ENCODE measurements at places on chromosomes 3 and 15.

GRCh38 chr3:162729686-162730085, 1233.1 kb downstream of the OTOL1 start:
- DNase-seq = no peak

DNA sequence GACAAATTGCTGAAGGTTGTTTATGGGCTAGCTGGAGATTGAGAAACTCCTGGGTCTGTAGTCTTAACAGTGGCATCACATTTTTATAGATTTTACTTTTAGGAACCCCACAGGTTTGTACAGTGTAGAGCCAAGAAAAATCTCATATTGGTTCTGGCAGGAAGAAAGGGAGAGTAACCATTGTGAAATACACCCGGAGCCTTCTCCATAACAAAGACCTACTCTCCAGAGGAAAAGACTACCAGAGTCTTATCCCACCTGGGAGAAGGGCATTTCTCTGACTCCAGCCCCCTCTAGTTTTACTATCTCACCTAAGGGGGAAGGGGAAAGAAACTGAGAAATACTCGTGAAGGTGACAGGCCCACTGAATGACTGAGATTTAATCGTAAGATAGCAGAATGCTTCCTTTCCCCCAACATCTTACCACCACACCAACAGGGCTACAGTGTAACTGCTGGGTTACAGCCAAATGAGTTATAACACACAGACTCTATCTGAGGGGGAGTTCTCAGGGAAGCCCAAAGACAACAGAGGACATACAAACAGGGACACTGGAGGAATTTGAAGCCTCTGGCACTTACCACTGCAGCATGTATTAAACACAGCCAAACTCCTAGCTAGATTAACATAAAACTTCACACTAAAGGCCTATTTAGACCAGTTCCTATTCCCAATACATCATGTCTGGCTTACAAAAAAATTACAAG, 56.1 kb downstream of the SYN2 start:
- DNase-seq = no peak

GRCh38 chr3:27905625-27906024, 183.5 kb upstream of the EOMES start:
- DNase-seq = no peak

DNA sequence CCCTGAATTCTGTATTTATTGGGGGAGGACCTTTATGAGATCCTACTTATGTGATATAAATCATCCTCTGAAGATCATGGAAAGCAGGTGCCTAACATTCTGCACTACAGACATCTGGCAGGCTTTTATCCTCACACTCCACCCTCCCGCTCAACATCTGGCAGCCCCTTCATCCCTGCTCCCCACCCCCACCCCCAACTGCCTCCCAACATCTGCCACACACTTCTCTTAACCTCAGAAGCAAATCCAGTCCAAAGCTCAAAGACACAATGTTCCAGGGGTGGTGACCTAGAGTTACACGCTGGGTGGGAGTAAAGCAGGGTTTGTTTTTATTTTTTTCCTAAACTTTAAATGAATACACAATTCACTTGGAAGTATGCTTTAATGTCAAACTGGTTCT, 184.5 kb upstream of the ATP11B start:
- DNase-seq = no peak

- DNase-seq = no peak
These were observed 30.0 kb upstream of the GMNC start for GRCh38 chr3:190892395-190892902.

- DNase-seq = no peak
These were observed 244.0 kb upstream of the TBC1D5 start for GRCh38 chr3:17986348-17986816.

DNA sequence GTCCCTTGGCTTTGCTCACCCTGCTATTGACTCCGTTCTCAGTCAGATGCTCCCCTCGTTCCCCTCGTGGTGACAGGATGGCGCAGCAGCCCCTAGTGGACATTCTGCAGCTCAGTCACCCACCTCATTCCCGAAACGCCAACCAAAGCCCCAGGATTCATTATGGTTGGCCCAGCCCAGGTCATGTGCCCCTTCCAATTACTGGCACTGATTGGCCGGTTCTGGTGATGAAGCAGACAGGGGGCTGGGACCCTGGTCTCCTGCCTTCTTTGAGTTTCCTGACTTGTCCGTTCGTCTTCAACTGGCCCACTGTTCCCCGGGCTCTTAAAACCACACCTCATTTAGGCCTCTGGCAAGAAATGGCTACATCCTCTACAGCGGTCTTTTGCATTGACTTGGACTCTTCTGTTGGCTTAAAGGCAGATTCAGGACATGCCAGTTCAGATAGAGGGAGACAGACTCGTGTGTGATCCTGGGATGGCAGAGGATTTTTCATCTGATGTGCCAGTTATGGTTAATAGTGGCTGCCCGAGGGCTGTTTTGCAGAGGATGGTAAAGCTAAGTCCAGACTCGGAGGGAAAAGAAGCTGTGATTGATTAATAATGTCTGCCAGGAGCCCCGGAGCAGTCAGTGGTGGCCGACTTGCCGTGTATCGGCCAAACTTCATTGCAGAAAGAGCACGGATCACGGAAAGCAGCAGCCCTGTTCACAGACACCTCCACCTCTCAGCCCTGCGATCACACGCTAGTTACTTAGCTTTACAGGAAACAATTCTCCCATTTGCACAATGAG, 37.8 kb downstream of the LSM3 start:
- DNase-seq = peak; percentile 90

DNA sequence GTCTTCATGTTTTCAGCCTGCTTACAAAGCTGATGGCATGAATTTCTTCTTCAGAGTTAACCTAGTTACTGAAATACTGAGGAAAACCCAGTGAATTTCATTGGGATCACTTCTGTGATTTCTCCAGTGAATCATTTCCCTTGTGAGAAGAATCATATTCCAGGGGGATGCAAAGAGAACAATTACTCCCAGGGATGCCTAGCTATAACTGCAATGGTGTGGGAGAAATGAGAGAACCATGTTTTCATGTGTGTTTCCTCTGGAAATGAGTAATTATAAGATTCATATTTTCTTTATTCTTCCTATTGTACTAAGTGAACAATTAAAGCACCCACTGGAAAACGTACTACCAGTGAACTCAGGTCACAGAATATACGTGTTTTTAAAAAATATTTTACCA, 485.4 kb downstream of the GRM7 start:
- no peak for DNase-seq

DNA sequence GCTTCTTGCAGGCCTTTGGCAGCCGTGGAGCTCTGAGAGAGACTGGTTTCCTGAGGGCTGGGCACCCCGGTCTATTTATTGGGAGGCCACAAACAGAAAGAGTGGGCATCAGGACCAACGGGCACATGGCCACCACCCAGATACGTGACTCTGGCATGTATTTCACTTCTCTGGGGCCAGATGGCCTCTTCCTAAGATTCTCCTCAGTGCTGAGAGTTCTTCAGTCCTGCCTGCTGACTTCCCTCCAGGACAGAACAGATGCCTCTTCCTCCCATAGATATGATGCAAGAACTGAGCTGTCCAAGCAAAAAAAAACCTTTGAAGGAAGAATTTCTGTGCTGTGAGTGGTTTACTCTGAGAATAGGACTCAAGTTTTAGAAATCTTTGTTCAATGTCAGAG, 107.7 kb downstream of the IGF2BP2 start:
- DNase-seq = peak; percentile 16

DNA sequence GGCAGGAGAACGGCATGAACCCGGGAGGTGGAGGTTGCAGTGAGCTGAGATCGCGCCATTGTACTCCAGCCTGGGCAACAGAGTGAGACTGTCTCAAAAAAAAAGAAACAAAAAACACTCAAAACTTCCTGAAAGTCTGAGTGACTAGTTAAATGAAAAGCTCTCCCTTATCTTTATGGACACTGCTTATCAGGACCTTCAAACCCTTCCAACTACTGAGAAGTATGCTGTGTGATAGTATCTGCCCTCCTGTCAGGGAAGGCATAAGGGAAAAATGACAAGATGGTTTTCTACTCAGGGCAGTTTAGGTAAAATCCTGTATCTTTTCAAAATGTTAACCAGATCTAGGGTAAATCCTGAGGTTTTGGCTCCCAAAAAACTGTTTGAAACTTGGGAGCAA, 21.8 kb downstream of the EMC7 start:
- DNase-seq = no peak

DNA sequence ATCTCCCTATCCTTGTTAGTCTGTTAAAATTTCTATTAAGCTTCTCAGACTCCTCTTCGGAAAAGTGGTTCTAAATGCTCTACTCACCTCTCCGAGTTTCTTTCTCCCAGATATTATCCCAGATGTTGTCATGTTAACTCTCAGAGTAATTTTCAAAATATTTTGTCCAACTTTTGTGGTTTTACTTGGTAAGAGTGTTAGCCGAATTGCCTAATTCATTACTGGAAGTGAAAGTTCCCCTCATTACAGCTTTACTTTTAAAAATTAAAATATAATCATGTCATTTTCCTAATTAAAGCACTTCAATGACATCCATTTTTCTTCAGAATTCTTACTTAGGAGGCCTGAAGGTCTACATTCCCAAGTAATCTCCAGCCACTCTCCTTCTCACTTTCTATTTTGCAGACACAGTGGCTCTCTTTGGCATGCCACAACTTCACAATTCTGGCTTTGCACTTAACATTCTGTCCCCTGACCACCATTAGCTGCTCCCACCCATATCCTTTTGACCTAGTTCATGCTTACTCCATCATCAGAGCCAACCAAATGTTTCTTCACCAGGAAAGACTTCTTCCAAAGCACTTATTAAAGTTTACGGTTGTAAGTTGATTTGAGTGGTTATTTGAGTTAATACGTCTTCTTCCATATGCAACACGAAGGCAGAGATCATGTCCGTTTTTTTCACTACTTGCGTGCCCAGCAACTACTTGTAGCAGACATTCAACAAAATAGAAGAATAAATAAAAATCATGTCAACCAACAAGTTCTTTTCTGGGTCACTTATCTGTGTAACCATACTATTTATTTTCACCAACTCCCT, 10.2 kb upstream of the TIPARP start:
- no peak for DNase-seq

DNA sequence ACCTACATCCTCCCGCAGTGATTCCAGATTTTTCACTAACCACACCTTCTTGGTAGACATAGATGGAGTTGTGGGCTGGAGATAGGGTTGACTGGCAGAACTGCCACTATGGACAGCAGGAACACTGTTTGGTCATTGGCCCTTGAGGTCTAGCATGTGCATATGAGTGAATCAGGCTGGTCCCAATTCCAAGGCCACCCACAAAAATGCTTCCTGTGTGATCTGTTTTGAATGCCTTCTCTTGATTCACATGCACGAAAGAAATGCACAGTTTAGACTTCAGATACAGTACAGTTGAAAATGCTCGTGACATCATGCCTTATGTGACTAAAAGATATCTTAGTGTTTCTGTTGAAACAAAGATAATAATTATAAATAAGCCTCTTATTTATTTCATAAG, 285.8 kb upstream of the SEMA6D start:
- no peak for DNase-seq

DNA sequence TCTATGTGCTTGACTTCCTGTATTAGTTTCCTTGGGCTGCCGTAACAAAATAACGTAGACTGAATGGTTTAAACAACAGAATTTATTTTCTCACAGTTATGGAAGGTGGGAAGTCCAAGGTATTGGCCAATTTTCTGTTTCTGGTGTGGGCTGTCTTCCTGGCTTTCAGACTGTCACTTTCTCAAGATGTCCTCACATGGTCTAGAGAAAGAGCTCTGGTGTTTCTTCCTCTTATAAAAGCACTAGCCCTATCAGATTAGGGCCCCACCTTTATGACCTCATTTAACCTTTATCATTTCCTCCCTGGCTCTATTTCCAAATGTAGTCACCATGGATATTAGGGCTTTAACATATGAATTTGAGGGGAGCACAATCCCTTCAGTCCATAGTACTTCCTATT, 54.6 kb downstream of the SPRED1 start:
- DNase-seq = peak; percentile 19

GRCh38 chr3:56930706-56931105, 129.0 kb upstream of the ARHGEF3 start:
- no peak for DNase-seq

GRCh38 chr3:9078561-9079240, 115.4 kb upstream of the RAD18 start:
- DNase-seq = no peak

DNA sequence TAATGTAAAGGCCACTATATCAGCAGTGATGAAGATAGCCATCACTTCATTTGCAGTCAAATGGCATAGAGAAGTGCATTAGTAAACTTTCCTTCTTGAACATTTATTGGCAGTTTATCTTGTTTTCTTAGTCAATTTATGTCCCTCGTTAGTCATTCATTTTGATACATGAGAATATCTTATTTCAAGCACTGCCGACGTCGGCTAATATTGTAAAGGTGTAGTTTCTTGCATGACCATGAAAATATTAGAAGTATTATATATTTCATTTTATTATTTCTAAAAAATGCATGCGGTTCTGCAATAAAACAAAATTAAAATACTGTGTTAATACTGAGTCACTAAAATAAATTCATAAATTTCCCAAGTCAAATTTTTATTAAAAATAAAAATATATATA, 751.6 kb upstream of the ROBO1 start:
- DNase-seq = no peak

Data from NB4 (cell line).